ENCODE measurements at places on chromosomes 3 and 15.

GRCh38 chr3:11019116-11019819 lies 26.7 kb downstream of the SLC6A1 start:
- H3K27me3 ChIP-seq: peaks cover 1% of the 10 kb centered on the region
- DNase-seq: no peak
- no peaks in the 10 kb centered on the region for H3K36me3 ChIP-seq
- no peaks in the 10 kb centered on the region for H3K4me1 ChIP-seq
- H3K27ac ChIP-seq: no peak overlapping the region

DNA sequence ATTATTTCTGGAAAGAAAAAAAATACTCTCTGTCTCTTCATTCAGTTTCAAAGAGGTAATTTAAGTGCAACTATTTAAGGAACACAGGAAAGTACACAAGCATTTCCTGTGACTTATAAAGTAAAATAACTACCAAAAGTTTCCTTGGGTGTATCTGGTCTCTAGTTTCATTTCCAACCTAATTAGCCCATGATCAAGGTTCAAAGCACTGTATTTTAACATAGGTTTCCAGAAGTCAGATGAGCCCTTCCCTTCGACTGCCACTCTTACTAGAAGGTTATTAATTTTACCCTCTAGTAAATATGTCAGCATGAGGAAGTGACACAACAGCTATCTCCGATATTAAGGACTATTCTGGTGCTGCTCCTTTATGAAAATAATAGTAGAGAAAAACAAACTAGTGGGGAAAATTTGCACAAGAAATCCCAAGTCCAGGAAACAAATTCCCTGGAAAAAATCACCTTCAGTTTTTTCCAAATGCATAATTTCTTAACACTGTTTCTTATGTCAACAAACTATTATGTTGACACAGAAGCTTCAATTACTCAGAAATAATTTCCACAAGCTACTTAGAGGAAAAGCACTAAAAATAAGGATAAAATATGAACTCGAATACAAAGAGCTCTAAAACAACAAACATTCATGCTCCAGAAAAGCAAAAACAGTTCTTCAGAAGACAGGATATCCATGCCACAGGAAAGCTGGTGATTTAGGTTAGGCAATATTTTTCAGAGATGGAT lies 35.3 kb downstream of the CCPG1 start:
- H3K36me3 ChIP-seq: peaks cover 13% of the 10 kb centered on the region
- H3K4me1 ChIP-seq: peaks cover 12% of the 10 kb centered on the region
- H3K4me3 ChIP-seq: no peak overlapping the region

- DNase-seq: no peak
- H3K4me1 ChIP-seq: no peaks in the 10 kb centered on the region
- peaks cover 12% of the 10 kb centered on the region for H3K27me3 ChIP-seq
- no peaks in the 10 kb centered on the region for H3K36me3 ChIP-seq
- no peak overlapping the region for H3K27ac ChIP-seq
Measured at GRCh38 chr15:73885954-73886700, 12.8 kb downstream of the TBC1D21 start.

DNA sequence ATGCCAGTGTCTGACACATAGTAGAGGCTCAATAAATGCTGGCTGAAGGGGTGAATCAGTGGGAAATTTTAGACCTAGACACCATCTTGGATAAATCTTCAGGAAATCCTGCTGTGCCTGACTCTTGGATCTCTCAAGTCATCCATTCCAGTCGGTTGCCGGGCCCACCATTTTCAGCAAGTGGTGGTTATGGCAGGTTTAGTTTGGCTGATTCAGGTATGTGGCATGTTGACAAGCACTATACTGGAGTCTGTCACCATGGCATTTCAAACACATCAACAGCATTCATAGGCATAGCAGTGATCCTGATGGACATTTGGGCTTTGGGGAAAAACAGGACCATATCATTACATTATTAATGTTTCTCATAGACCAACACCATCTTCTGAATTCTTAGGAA lies 25.7 kb upstream of the APH1B start:
- DNase-seq: no peak
- peaks cover 73% of the 10 kb centered on the region for H3K36me3 ChIP-seq
- no peaks in the 10 kb centered on the region for H3K27me3 ChIP-seq

GRCh38 chr3:14230729-14231128 lies 52.1 kb downstream of the LSM3 start:
- no peak for DNase-seq
- H3K27me3 ChIP-seq: peaks cover 22% of the 10 kb centered on the region
- H3K4me3 ChIP-seq: no peak overlapping the region
- no peak overlapping the region for H3K27ac ChIP-seq

GRCh38 chr15:100740138-100740537 lies 137.7 kb downstream of the ASB7 start:
- H3K27me3 ChIP-seq: peaks cover 26% of the 10 kb centered on the region
- H3K4me3 ChIP-seq: no peak overlapping the region
- no peak overlapping the region for H3K27ac ChIP-seq

DNA sequence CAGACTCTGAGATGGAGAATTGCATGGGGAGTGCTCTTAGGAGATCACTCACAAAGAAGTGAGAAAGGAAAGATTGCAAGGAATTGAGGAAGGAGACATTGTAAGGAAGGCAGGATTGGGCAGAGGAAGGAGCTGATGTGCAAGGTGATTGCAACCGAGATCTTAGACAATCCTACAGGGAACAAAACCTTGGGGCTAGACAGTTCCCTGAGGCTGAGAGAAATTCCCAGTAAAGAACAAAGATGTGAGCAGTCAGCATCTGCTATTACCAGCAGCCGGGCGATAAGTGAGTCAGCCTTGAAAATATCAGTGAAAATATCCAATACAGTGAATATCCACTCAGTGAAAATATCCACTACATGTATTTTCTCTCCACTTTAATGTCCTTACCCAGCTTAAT lies 143.6 kb upstream of the TBC1D5 start:
- H3K27me3 ChIP-seq: peaks cover 10% of the 10 kb centered on the region
- no peaks in the 10 kb centered on the region for H3K4me1 ChIP-seq
- no peak for DNase-seq

DNA sequence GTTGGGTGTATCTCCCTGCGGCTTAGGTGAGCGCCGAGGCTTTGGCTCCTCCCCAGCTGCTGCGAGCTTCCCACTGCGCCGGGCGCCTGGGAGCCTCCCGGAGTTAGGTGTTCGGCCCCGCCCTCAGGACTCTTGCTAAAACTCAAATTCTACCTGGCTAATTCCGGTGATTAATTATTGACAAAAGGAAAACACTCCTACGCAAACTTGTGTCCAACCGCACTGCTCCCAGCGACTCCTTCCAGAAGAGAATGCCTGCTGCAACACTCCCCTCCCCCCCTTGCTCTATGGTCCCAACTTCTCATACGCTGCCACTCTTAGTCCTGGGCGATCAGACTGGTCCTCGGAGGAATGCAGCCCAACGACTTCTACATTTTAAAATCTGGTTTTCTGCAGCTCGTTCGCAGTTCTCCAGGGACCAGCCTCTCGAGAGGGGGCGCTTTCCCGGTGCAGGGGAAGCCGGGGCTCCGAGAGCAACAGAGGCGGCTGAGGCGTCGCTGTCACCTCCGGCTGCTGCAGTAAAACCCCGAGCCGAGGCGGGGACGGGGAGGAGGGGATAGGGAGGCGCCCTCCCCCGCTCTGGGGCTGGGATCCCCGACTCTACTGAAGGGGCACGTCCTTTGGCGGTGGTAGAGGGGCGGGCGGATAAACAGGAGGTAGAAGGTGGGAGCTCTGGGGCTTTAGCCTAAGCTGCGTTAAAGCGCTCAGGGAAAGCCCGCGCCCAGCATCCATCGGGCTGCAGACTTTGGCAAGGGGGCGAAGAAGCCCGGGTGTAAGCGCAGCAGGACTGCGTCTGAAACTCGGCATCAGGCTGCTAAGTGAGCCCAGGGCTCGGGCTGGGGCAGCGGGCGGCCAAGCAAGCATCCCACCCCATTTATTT lies at the start of gene SPTSSB:
SPTSSB (minus strand) TSS at position 77 of the 880 bp plus-strand sequence. CDS start 25,194 bp downstream, outside the sequence.
- H3K27ac ChIP-seq: no peak within 1 kb of the TSS
- H3K27me3 ChIP-seq: peaks cover 75% of the 10 kb centered on the region
- peaks cover 10% of the 10 kb centered on the region for H3K4me1 ChIP-seq
- peak; percentile 73 for DNase-seq
- H3K36me3 ChIP-seq: no peaks in the 10 kb centered on the region
- H3K4me3 ChIP-seq: peak within 1 kb of the TSS; percentile 84

- H3K27ac ChIP-seq: peak overlapping the region; percentile 60
- DNase-seq: no peak
- no peak overlapping the region for H3K4me3 ChIP-seq
- H3K4me1 ChIP-seq: peaks cover 46% of the 10 kb centered on the region
- H3K27me3 ChIP-seq: no peaks in the 10 kb centered on the region
- peaks cover 42% of the 10 kb centered on the region for H3K36me3 ChIP-seq
Measured at GRCh38 chr3:16448639-16449070, 64.8 kb downstream of the RFTN1 start.

DNA sequence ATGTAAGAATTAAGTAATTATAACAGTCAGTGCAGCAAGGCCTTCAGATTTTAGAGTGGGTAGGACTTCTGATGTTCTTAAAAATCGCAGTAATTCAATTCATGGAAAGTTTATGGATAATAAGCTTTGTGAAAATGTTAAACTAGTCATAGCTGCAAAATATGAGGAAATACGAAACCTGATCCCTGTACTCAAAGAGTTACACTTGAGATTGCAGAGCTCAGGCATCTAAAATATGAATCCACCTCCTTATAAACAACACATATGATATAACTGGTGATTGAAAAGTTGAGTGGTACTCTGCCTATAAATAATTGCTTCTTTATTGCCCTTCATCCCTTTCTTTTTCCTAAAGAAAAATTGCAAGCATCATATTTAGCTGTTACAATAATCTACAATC lies 473.3 kb downstream of the OTOL1 start:
- no peak overlapping the region for H3K4me3 ChIP-seq
- no peaks in the 10 kb centered on the region for H3K36me3 ChIP-seq
- no peaks in the 10 kb centered on the region for H3K27me3 ChIP-seq
- H3K27ac ChIP-seq: no peak overlapping the region

- H3K4me1 ChIP-seq: no peaks in the 10 kb centered on the region
- H3K36me3 ChIP-seq: no peaks in the 10 kb centered on the region
- H3K27me3 ChIP-seq: no peaks in the 10 kb centered on the region
- DNase-seq: no peak
- no peak overlapping the region for H3K27ac ChIP-seq
- no peak overlapping the region for H3K4me3 ChIP-seq
Measured at GRCh38 chr3:175005193-175005592, 146.1 kb downstream of the NAALADL2 start.

- H3K4me3 ChIP-seq: peak overlapping the region; percentile 57
- no peaks in the 10 kb centered on the region for H3K27me3 ChIP-seq
- peak; percentile 66 for DNase-seq
Measured at GRCh38 chr15:59349680-59350420, 22.8 kb downstream of the MYO1E start.

DNA sequence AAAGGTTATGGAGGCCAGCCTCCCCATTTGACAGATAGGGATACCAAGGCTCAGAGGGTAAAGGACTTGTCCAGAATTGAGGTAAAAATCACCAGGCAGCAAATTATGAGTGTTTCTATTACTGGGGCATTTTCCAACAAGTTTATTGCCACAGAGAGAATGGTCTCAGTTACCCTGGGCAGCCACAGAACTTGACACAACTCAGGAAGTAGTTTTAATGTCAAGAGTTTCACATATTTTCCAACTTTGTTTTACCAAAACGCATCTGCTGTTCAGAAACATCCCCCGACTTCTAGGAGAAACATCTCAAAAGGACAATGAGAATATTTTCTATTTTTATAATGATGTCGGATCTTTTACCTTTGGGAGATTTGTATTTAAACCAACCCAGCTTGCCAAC lies 107.5 kb upstream of the MRPS22 start:
- no peaks in the 10 kb centered on the region for H3K4me1 ChIP-seq
- H3K36me3 ChIP-seq: no peaks in the 10 kb centered on the region
- H3K27ac ChIP-seq: no peak overlapping the region
- H3K27me3 ChIP-seq: peaks cover 15% of the 10 kb centered on the region

DNA sequence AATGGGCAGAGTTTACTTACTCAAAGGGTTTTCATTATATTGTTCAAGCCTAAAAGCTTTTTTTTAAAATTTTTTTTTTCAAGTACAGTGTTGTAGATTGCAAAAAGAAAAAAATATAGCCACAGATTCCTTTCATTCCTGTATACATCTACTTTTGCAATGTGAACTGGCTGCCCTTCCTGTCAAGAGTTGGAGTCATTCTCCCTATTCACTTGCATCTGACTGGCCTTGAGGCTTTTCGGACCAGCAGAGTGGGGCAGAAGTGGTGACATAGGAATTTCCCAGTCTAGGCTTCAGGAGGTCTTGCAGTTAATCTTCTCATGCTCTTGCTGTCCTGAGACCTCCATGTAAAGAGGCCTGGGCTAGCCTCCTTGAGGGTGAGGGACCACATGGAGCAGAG lies 218.3 kb upstream of the CFAP20DC start:
- peaks cover 2% of the 10 kb centered on the region for H3K4me1 ChIP-seq
- peaks cover 2% of the 10 kb centered on the region for H3K36me3 ChIP-seq
- H3K4me3 ChIP-seq: no peak overlapping the region
- H3K27me3 ChIP-seq: no peaks in the 10 kb centered on the region
- no peak for DNase-seq

DNA sequence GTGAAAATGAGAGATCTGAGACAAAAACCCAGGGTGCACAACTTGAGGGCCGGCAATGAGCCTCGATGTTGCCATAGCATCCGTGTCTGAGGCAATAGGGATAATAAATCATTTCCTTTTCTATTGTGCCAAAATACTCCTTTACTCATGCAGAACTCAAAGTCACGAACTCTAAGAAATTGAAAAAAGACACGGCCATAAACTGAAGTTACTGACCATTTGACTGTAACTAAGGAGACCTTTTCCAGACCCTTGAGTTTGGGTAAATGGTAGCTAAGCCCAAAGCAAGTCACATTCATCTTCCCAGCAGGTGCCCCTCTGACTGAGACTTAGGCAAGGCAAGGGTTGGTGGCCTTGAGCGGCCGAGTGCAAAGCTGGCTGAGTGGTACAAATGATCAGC lies 141.2 kb upstream of the SLCO3A1 start:
- no peaks in the 10 kb centered on the region for H3K36me3 ChIP-seq
- no peak for DNase-seq
- H3K4me3 ChIP-seq: no peak overlapping the region
- H3K27ac ChIP-seq: no peak overlapping the region

Data from activated CD4-positive, alpha-beta T cell treated with anti-CD3 and anti-CD28 coated beads, Interleukin-2, amount 10 ng/mL, durations not matched to agents 24 days and 14 days (primary cell).